ENCODE measurements at places on chromosomes 1 and 21.

- no peak overlapping the region for H3K4me3 ChIP-seq
- no peaks in the 10 kb centered on the region for H3K36me3 ChIP-seq
- no peak for DNase-seq
- H3K4me1 ChIP-seq = peaks cover 4% of the 10 kb centered on the region
- H3K27ac ChIP-seq = no peak overlapping the region
Observed at GRCh38 chr1:150521196-150521968, 5.8 kb downstream of the FALEC start.

DNA sequence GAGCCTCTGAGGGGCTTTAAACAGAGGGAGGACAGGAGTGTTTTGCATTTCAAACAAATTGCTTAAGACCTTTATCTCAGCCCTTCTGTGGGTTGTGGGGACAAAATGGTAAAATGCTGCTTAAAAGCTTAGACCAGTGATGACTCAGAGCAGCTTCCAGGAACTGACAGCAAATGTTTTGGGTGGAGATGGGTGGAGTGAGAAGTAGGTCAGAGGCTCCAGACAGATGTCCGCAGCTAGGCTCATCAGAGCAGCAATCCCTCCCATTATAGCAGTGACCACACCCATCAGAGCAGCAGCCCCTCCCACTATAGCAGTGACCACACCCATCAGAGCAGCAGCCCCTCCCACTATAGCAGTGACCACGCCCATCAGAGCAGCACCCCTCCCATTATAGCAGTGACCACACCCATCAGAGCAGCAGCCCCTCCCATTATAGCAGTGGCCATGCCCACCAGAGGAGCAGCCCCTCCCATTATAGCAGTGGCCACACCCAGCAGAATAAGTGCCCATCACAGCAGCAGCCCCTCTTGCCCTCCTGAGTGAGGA lies 532.2 kb downstream of the MATN1 start:
- H3K27me3 ChIP-seq = no peaks in the 10 kb centered on the region
- no peak overlapping the region for H3K4me3 ChIP-seq
- H3K36me3 ChIP-seq = no peaks in the 10 kb centered on the region
- peaks cover 8% of the 10 kb centered on the region for H3K4me1 ChIP-seq

DNA sequence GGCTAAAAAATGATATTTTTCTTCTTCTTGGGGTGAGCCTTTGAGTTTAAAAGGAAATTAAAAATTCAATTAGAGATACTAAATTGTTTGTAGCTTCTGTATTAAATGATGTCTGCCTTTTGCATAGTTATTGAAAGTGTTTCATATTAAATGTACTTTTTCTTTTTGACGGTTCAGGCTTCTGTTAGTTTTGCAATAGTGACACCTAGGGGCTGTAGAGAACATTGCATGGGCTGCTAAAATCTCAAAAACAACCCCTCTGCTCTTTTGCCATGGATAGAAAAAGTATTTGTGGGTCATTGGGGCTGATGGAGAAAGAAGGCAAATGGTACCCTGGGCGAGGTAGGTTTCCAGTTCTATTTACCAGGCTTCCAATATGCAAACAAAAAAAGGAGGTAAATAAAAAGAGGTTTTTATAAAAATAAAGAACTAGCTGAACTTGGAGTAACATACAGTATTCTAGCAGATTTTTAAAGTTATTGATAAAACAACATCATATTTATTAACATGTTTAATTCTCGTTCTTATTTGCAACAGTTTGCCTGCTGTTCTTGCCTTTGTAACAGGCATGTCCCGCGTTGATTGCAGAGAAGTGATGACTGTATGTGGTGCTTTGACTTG lies 115.4 kb upstream of the HOOK1 start:
- H3K36me3 ChIP-seq = no peaks in the 10 kb centered on the region
- DNase-seq = peak; percentile 58
- no peak overlapping the region for H3K4me3 ChIP-seq
- peaks cover 13% of the 10 kb centered on the region for H3K4me1 ChIP-seq
- no peak overlapping the region for H3K27ac ChIP-seq

DNA sequence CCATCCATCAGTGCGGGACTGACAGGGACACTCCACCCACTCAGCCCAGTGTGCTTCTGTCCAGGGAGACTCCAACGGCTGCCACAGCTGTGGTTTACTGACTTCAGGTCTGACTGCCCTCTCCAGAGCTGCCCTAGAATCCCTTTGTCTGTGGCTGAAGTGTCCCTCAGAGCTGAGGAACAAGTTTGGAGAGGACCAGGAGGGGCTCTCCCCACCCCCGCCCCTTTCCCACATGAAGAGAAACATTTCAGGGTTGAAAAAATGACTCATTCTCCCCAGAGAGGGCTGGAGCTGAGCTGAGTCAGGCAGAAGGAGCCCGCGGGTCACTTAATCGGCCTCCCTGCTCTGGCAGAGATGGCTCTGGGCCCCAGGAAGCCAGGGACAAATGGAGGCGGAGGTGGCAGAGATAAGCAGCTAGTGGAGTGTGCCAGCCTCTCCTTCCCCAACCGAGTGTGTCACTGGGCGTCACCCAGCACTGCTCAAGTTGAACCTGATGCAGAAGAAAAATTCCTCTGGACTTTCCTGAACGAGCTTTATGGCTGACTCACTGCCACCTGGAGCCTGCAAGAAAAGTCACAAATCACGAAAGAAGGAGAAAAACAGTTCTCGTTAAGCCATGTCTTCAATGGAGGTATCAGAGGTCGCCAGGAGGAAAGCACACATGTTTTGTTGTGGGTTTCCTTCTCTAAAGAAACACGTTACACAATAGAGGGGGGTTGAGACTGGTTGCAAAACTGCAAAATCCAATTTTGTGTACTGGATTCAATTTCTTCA lies 34.3 kb upstream of the ECE1 start:
- peaks cover 90% of the 10 kb centered on the region for H3K4me1 ChIP-seq
- H3K36me3 ChIP-seq = no peaks in the 10 kb centered on the region
- peak overlapping the region; percentile 92 for H3K27ac ChIP-seq
- no peaks in the 10 kb centered on the region for H3K27me3 ChIP-seq

All from left lung (tissue), 14 donors.